ENCODE measurements at places on chromosomes 2 and 18. TPM values are rescaled to one million over a fixed set of nuclear protein-coding genes. Genes with fewer than 3 reads are reported as not detected.

Gene RESP18
- not detected for total RNA-seq

Gene FTCDNL1
- 2.6 TPM for total RNA-seq

Gene EXOC6B
- 25.4 TPM for total RNA-seq

Gene TPO
- not detected for total RNA-seq

Gene KLHL29
- total RNA-seq = 16.7 TPM

DNA sequence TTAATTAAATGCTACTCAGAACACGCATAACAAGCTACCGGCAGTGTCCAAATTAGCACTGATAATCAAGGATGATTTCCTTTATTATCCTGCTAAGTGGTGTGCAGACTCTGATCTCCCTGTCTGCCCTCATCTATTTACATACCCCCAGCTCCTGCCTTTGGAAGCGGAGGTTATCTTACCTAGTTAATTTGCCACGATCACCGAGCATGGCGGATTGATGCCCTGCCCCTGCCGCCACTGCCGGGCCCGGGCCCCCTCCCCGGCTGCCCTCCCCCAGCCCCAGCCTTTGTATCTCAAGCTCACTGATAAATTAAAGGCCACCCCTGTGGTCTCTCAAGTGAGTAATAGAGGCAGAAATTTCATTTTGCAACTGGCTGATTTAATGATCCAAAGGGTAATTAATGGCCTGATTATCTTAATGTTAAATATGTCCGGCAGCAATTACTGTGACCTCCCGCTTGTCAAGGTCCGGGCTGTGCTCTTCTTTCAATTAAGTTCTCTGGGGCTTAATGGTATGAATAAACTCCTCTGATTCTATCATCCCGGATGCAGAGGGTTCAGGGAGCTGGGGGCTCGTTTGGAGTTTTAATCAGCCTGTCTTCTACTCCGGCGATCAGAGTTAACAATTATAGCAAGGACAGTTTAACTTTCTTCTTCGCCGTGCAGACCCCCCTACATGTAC is 113.4 kb downstream of the GBX2 start:
- H3K27ac ChIP-seq = no peak overlapping the region
- no peaks in the 10 kb centered on the region for H3K27me3 ChIP-seq
- H3K4me3 ChIP-seq = no peak overlapping the region
- H3K36me3 ChIP-seq = no peaks in the 10 kb centered on the region

- no peaks in the 10 kb centered on the region for H3K27me3 ChIP-seq
- DNase-seq = no peak
- peak overlapping the region; percentile 71 for H3K4me3 ChIP-seq
- H3K27ac ChIP-seq = peak overlapping the region; percentile 88
- peaks cover 26% of the 10 kb centered on the region for H3K4me1 ChIP-seq
Observed at GRCh38 chr2:226798422-226799210, 1.0 kb downstream of the IRS1 start.

- H3K36me3 ChIP-seq = no peaks in the 10 kb centered on the region
- H3K27me3 ChIP-seq = no peaks in the 10 kb centered on the region
- H3K4me3 ChIP-seq = no peak overlapping the region
Observed at GRCh38 chr2:155630760-155631159, 701.8 kb downstream of the NR4A2 start.

DNA sequence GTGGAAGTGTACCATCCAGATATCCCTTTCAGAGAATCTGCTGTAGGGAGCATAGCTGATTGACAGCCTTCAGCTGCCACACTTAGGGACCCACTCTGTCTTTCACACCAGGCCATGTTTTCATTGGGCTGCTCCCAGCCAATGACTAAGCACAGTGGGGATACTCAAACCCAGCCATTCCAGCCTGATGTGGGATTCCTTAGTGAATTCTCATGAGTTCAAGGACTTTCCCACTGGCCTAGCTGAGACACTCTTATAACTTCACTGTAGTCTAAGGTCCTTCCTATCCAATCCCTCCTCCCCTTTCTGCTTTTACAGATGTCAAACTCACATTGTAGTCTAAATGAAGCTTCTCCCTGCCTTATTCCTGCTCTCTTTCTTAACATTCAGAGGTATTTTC is 201.2 kb downstream of the PIK3C3 start:
- no peaks in the 10 kb centered on the region for H3K27me3 ChIP-seq
- DNase-seq = no peak
- H3K4me3 ChIP-seq = no peak overlapping the region
- H3K4me1 ChIP-seq = no peaks in the 10 kb centered on the region
- no peak overlapping the region for H3K27ac ChIP-seq

- H3K36me3 ChIP-seq = no peaks in the 10 kb centered on the region
- no peak overlapping the region for H3K4me3 ChIP-seq
- no peak for DNase-seq
- no peaks in the 10 kb centered on the region for H3K4me1 ChIP-seq
Observed at GRCh38 chr2:143146815-143147530, 17.8 kb downstream of the ARHGAP15 start.

GRCh38 chr2:68742626-68743415 is 8.2 kb downstream of the ARHGAP25 start:
- H3K4me3 ChIP-seq = no peak overlapping the region
- no peaks in the 10 kb centered on the region for H3K36me3 ChIP-seq
- DNase-seq = no peak
- no peaks in the 10 kb centered on the region for H3K27me3 ChIP-seq
- no peaks in the 10 kb centered on the region for H3K4me1 ChIP-seq

DNA sequence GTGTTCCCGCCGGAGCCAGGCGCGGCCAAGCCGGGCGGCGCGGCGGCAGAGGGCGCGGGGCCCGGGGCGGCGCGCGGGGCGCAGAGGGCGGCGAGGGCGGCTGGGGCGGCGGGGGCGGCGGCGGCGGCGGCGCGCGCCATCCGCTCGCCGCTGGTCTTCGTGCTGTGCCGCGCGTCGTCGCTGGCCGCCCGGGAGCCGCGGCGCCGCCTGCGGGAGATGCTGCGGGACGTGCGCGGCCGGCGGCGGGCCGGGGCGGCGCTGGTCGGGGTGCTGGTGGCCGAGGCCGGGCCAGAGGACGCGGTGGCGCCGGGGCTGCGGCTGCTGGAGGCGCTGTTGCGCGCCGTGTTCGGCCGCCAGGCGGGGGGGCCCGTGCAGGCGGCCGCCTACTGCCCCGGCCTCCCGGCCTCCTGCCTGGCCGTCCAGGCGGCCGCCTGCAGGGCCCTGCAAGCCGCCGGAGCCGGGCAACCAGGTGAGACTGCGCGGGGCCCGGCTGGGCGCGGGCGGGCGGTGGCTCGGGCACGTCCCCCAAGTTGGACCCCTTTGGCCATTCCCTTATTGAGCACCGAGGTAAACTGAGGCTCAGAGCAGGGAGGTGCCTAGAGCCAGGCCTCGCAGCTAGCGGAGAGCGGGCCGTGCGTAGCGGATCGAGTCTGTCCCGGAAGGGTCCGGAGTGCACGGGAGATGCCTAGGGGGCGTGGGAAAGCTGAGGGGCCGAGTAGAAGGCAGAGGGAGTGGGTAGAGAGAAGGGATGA is 584 bp downstream of the C2orf72 start:
- peak overlapping the region; percentile 42 for H3K4me3 ChIP-seq
- no peak for DNase-seq
- no peaks in the 10 kb centered on the region for H3K27me3 ChIP-seq
- H3K36me3 ChIP-seq = no peaks in the 10 kb centered on the region
- peak overlapping the region; percentile 36 for H3K27ac ChIP-seq

GRCh38 chr2:107529146-107529545 is 297.5 kb upstream of the RGPD4 start:
- no peaks in the 10 kb centered on the region for H3K36me3 ChIP-seq
- H3K27ac ChIP-seq = no peak overlapping the region
- no peaks in the 10 kb centered on the region for H3K4me1 ChIP-seq
- no peak overlapping the region for H3K4me3 ChIP-seq
- no peaks in the 10 kb centered on the region for H3K27me3 ChIP-seq
- DNase-seq = no peak

GRCh38 chr2:173572848-173573247 is 218.2 kb downstream of the CDCA7 start:
- no peak for DNase-seq
- no peak overlapping the region for H3K4me3 ChIP-seq
- H3K27me3 ChIP-seq = no peaks in the 10 kb centered on the region
- no peaks in the 10 kb centered on the region for H3K36me3 ChIP-seq

DNA sequence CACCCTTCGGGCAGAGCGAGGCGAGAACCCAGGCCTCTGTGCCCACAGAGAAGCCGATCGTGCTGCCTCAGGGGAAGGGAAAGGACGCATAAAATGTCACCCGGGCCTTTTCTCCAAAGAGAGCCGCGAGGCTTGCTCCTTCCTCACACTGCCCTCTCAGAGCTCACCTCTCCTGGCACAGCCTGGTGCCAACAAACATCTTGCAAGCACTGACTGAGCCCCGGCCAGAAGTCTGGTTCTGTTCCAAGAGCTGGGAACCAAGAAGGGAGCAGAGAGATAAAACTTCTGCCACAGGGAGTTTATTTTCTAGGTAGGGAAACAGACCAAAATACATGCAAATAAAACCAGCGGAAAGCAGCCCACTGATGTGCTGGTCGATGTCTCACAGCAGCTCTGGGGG is 13.6 kb upstream of the ADI1 start:
- no peak overlapping the region for H3K27ac ChIP-seq
- H3K4me1 ChIP-seq = peaks cover 8% of the 10 kb centered on the region
- no peaks in the 10 kb centered on the region for H3K27me3 ChIP-seq
